ENCODE measurements at places on chromosomes 16 and 17. TPM values are rescaled to one million over a fixed set of nuclear protein-coding genes. Genes with fewer than 3 reads are reported as not detected.

DNA sequence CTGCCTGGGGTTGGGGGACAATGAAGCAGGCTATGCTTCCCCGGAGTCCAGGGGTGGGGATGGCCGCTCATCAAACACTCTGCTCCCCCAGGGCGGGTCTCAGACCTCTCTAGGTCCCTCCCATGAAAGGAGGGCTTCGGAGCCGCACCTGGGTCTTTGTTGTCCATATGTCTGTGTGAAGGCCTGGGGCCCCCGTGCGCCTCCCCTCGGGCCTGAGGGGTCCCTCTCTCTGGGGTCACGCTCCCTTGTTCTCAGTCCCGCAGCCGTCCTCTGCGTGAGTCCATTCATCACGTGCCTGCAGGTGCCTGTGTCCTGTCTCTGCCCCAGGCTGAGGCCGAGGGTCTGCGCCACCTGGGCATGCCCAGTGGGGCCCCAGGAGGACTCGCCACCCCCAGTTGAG is 15.6 kb downstream of the BAHCC1 start:
- no peak overlapping the region for H3K27ac ChIP-seq
- peaks cover 26% of the 10 kb centered on the region for H3K27me3 ChIP-seq
- peaks cover 16% of the 10 kb centered on the region for H3K4me1 ChIP-seq
- no peak for DNase-seq
- no peaks in the 10 kb centered on the region for H3K36me3 ChIP-seq

DNA sequence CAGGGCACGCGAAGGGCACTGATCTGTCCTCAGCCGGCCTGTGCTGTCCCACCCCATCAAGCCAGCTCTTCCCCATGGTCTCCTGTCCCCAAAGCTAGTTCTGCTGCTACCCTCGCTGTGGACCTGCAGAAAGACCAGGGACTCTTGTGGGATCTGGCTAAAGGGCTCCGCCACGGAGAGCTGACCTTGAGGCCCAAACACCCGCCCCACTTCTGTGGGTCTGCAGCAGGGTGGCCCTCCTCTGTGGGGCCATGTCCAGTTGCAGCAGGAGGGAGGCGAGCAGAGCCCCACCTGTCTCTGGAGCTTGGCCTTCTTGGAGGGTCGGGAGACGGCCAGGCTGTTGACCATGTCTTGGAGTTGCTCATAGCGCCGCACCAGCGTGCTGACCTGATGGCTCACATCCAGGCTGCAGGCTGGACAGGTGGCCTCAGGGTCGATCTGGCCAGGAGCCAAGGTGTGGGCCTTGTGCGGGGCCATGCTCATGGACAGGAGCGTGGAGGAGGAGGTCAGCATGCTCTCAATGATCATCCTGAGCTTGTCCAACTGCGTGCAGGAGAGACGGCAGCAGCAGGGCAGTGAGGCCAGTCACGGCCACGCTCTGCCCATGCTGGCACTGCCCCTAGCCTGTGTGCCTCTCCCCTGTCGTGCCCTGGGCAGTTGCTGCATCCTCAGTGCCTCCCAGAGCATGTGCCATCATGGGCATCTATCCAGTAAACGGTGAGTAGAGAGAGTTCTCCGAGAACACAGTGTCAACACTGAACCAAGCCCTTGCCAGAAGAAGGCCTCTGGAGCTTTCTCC is 16.6 kb downstream of the UBALD2 start:
- H3K4me1 ChIP-seq = peaks cover 4% of the 10 kb centered on the region
- no peak for DNase-seq
- H3K27ac ChIP-seq = no peak overlapping the region
- no peak overlapping the region for H3K4me3 ChIP-seq

GRCh38 chr17:46771561-46772474 is 46.7 kb downstream of the WNT3 start:
- H3K27ac ChIP-seq = no peak overlapping the region
- DNase-seq = no peak
- peaks cover 18% of the 10 kb centered on the region for H3K4me1 ChIP-seq
- no peaks in the 10 kb centered on the region for H3K36me3 ChIP-seq
- H3K27me3 ChIP-seq = peaks cover 42% of the 10 kb centered on the region
- peak overlapping the region; percentile 66 for H3K4me3 ChIP-seq

GRCh38 chr16:3190949-3191353 is 2.9 kb downstream of the OR1F1 start:
- H3K27ac ChIP-seq = peak overlapping the region; percentile 63
- H3K4me3 ChIP-seq = peak overlapping the region; percentile 71
- peaks cover 20% of the 10 kb centered on the region for H3K36me3 ChIP-seq
- peaks cover 46% of the 10 kb centered on the region for H3K4me1 ChIP-seq

- H3K27me3 ChIP-seq = peaks cover 58% of the 10 kb centered on the region
- H3K4me3 ChIP-seq = no peak overlapping the region
- H3K36me3 ChIP-seq = no peaks in the 10 kb centered on the region
- DNase-seq = no peak
These were observed 530 bp downstream of the GSG1L start for GRCh38 chr16:28062847-28063521.

DNA sequence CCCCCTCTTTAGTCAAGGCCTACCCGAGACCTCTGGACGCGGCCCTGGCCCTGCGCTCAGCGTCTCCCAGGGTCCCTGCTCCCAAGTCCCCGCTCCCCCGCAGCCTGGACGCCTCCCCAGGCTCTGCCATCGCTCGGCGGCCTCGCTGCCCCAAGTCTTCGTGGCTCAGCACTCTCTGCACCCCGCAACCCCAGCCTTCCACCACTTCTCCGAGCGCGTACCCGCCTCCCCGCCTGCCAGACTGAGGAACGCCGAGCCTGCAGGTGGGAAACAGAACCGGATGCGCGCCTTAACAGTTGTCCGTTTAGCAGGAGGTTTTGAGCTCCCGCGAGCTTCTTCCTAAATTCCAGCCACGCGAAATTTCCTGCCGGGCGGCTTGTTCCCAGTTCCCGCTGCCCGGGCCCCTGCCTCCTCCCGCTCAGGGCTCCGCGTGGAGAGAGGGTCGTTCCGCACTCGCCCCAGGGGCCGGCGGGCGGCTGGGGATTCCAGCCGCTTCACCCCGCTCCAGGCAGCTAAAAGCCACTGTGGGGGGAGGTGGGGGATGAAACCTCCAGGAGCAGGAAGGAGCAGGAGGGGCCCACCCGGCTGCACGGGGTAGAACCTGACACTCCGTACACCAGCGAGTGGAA is 87.7 kb downstream of the KCNJ12 start:
- no peak overlapping the region for H3K27ac ChIP-seq
- peaks cover 16% of the 10 kb centered on the region for H3K4me1 ChIP-seq
- H3K36me3 ChIP-seq = no peaks in the 10 kb centered on the region
- peaks cover 21% of the 10 kb centered on the region for H3K27me3 ChIP-seq
- DNase-seq = no peak

DNA sequence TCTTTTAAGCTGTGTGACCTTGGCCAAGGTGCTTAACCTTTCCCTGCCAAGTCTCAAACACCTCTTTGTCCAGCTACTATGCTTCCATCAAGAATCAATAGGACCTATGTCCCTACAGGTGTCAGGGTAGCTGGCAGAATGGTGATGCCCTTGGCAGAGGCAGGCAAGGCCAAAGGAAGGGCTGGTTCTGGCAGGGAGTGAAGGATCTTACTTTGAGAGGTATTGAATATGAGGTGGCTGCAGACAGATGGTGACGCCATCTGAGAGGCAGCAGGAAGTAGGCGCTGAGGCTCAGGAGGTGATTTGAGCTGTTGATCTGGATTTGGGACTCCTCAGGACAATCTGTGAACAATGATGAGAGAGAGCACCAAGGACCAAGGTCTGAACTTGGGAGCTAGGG is 12.5 kb downstream of the ABCC3 start:
- H3K27ac ChIP-seq = no peak overlapping the region
- H3K4me1 ChIP-seq = no peaks in the 10 kb centered on the region
- no peaks in the 10 kb centered on the region for H3K36me3 ChIP-seq
- H3K4me3 ChIP-seq = no peak overlapping the region
- peaks cover 32% of the 10 kb centered on the region for H3K27me3 ChIP-seq

The CORO1A gene
- 1,754 TPM for total RNA-seq

The PABPN1L gene
- total RNA-seq = not detected
